Activated CD4-positive, alpha-beta T cell treated with anti-CD3 and anti-CD28 coated beads, Interleukin-2, amount 10 ng/mL, durations not matched to agents 24 days and 14 days (primary cell): ENCODE measurements at places on chromosomes 2 and 18.
A peak's percentile ranks its signal among the peaks of the same experiment; 100 is the strongest.

GRCh38 chr2:73212448-73213176, 1.4 kb upstream of the SMYD5 start:
- peaks cover 6% of the 10 kb centered on the region for H3K27me3 ChIP-seq

GRCh38 chr2:120964819-120965218, 229.2 kb downstream of the GLI2 start:
- no peaks in the 10 kb centered on the region for H3K36me3 ChIP-seq
- H3K27me3 ChIP-seq = no peaks in the 10 kb centered on the region
- H3K4me3 ChIP-seq = no peak overlapping the region
- H3K27ac ChIP-seq = no peak overlapping the region
- H3K4me1 ChIP-seq = no peaks in the 10 kb centered on the region

- H3K4me1 ChIP-seq = no peaks in the 10 kb centered on the region
- no peak for DNase-seq
- no peaks in the 10 kb centered on the region for H3K36me3 ChIP-seq
- H3K27ac ChIP-seq = no peak overlapping the region
- H3K4me3 ChIP-seq = no peak overlapping the region
These were observed 146.5 kb downstream of the NCKAP5 start for GRCh38 chr2:133421516-133422324.

DNA sequence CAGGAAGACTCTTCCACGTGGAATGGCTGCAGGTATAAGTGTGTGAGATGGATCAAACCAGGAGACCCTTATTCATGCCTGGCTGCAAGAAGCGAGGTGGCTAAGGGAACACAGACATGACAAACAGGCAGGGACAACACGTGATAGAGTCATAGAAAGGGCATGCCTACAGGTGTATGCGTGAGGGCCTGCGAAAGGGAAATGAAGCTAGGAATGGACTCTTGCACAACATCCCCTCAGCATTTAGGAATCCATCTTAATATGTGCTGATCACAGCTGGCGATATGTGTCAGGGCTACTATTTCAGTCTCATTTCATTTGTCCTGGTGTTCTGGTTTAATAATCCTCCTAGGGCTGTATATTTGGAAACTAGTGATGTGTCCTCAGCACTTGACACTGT, 291.2 kb downstream of the MYT1L start:
- H3K36me3 ChIP-seq = no peaks in the 10 kb centered on the region
- H3K4me3 ChIP-seq = no peak overlapping the region
- no peaks in the 10 kb centered on the region for H3K4me1 ChIP-seq
- H3K27me3 ChIP-seq = no peaks in the 10 kb centered on the region
- peak; percentile 38 for DNase-seq
- no peak overlapping the region for H3K27ac ChIP-seq

DNA sequence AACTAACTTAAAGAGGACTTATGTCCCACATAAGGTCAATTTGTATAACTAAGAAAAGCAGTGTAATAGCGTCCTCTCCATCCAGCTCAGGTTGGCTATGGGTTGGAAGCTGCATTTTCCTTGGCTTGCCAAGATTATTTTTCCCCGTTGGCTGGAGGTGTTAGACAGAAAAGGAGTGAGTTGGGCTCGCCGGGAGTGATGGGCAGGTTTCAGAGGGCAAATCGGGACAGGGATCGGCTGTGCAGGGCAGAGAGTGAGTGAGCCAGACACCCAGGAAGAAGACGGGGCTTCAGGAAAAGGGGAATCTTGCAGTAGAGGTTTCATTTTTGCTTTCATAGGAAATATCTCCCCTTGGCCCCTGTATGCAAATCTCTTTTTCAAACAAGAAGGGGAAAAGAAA, 41.5 kb upstream of the MAP3K20 start:
- H3K36me3 ChIP-seq = no peaks in the 10 kb centered on the region
- no peak for DNase-seq
- H3K4me3 ChIP-seq = no peak overlapping the region
- H3K4me1 ChIP-seq = peaks cover 4% of the 10 kb centered on the region
- no peak overlapping the region for H3K27ac ChIP-seq

- H3K27me3 ChIP-seq = no peaks in the 10 kb centered on the region
- H3K4me1 ChIP-seq = no peaks in the 10 kb centered on the region
- no peak overlapping the region for H3K4me3 ChIP-seq
- no peak for DNase-seq
- no peak overlapping the region for H3K27ac ChIP-seq
These were observed 228.0 kb downstream of the MYT1L start for GRCh38 chr2:2102866-2103653.

DNA sequence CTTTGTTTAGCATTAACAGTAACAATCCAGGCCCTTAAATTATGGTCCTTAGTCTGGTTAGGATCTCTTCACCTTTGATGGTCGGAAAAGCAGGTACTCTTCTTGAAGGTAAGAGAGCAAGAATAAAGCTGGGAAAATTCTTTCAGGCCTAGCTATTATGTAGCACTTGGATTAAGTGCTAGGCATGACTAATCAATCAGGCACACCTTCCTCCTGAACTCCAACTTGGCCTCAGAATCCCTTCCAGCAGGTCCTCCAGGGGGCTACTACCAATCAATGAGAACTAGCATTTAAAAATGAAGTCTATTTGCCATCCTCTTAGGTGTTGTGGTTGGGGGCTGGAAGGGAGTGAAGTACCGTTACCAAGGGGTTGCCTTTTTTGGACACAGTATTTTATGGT, 3.7 kb downstream of the SMYD1 start:
- H3K27ac ChIP-seq = no peak overlapping the region
- no peak for DNase-seq
- H3K4me1 ChIP-seq = no peaks in the 10 kb centered on the region
- H3K27me3 ChIP-seq = peaks cover 24% of the 10 kb centered on the region
- no peak overlapping the region for H3K4me3 ChIP-seq

- no peak overlapping the region for H3K4me3 ChIP-seq
- no peak for DNase-seq
- no peaks in the 10 kb centered on the region for H3K4me1 ChIP-seq
- no peaks in the 10 kb centered on the region for H3K36me3 ChIP-seq
These were observed 58.0 kb upstream of the DOCK10 start for GRCh38 chr2:225100269-225100668.

- no peak overlapping the region for H3K27ac ChIP-seq
- no peaks in the 10 kb centered on the region for H3K27me3 ChIP-seq
- H3K4me1 ChIP-seq = no peaks in the 10 kb centered on the region
- no peak overlapping the region for H3K4me3 ChIP-seq
- no peak for DNase-seq
These were observed 274.1 kb upstream of the SLC8A1 start for GRCh38 chr2:40725950-40726349.

DNA sequence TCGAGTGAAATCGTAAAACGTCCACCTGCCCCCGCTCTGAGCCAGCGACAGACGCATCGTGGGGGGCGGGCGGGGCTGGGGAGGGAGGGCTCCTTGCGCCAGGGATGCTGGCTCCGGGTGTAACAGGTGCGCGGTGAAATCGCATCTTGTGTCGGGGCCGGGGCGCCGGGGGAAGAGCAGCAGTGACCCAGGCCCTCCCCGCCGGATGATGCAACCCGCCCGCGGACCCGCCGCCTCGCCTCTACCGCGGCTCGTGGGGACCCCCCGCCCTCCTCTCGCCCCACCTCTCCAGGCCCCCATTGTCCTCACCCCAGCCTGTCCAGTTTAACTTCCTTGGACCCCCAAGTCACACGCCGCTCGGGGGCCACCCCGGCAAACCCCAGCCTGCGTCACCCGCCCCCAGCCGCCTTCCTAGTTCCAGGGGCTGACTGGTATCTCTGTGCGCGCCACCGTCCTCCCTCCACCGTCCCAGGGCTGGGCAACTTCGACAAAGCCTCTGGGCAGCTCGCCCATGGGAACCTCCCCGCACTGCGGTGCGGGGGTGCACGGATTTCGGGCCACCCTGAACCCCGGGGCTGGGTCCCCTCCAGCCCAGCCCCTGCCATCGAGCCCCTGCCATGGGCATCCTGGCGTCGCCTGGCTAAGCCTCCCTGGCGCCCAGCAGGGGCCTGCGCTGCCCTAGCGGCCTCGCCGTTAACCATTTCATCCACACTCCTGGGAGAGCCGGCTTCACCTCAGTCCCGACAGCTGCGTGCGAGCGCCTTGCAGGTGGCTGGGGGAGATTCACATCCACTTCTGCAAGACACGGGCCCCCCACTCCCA, 799 bp upstream of the KIF1A start:
- H3K4me1 ChIP-seq = peaks cover 5% of the 10 kb centered on the region
- H3K4me3 ChIP-seq = peak overlapping the region; percentile 56
- H3K27ac ChIP-seq = no peak overlapping the region
- no peaks in the 10 kb centered on the region for H3K36me3 ChIP-seq
- H3K27me3 ChIP-seq = peaks cover 60% of the 10 kb centered on the region
- DNase-seq = no peak

DNA sequence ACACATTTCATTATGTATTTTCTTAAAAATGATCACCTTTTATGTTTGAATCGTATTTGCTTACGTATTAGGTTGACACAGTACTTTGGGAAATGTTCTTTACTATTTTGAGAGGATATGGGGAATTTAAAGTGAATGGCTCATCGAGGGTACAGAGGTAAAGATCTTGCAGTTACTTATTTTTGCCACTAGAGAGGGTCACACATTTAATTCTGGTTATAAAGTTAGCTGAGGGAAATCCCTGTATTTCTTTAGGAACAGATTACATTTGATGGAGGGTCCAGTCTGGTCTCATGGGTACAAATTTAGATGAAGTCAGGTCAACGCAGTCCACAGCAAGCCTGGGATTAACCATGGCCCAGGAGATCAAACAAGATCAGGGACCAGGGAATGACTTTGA, 24.5 kb downstream of the DYNC2LI1 start:
- no peak overlapping the region for H3K4me3 ChIP-seq
- no peaks in the 10 kb centered on the region for H3K4me1 ChIP-seq

DNA sequence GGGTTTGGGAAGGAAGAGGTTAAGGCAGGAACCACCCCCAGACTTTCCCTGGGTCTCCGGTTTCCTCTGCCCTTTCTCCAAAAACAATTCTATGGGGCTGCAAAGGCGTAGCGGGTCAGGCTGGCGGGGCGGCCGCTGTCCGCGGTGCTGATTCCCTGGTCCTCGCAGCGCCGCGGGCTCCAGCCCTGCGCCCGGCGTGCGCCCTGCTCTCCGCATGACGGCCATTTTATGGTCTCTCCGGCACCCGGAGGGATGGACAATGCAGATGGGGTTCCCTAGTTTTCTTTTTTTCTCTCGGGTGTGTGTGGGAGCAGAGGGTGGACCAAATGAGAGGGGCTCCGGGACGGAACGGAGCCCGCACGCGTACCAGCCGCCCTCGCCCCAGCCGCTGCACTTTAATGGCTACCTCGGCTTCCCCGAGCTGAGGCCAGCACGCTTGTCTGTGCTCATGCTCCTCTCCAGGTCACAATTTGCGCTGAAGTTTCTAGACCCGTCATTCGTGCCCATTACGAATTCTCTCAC, 1.6 kb downstream of the ST8SIA3 start:
- peaks cover 1% of the 10 kb centered on the region for H3K4me1 ChIP-seq
- H3K36me3 ChIP-seq = no peaks in the 10 kb centered on the region
- H3K27ac ChIP-seq = no peak overlapping the region
- peaks cover 36% of the 10 kb centered on the region for H3K27me3 ChIP-seq
- peak; percentile 77 for DNase-seq

DNA sequence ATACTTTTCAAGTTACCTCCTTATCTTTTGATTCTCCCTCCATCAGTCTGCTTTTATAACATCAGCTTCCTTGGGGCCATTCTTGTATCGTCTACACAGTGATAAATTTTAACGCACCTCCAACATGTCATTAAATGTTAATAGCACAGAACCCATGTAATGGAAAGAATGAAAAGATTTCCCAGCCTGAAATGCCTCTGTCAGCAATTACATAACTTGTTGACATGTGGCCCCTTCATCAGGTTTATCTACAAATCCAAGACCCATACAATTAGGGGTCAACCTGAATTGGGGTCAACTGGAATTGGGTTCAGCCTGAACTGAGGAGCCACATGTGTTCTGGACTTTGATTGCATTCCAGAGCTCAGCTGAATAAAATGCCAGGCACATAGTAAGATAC, 148.2 kb upstream of the KLF7 start:
- no peaks in the 10 kb centered on the region for H3K27me3 ChIP-seq
- peaks cover 44% of the 10 kb centered on the region for H3K4me1 ChIP-seq
- no peak overlapping the region for H3K27ac ChIP-seq
- H3K36me3 ChIP-seq = peaks cover 2% of the 10 kb centered on the region

DNA sequence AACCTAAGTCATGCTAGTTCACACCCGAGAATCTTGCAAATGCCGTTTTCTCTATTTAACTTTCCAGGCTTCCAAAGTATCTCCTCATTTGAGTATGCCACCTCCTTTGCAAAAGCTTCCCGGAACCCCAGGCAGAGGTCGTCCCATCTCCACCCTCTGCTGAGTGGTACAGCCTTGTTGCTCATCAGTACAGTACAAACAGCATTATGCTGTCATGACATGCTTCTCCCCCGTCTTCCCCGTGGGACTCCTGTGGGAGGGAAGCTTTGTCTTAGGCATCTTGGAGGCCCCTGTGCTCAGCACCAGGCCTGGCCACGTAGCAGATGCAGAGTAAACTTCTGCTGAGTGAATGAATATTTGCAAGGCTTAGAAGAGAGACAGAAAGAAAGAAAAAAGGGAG, 102.7 kb downstream of the CDCA7 start:
- H3K36me3 ChIP-seq = no peaks in the 10 kb centered on the region
- no peaks in the 10 kb centered on the region for H3K4me1 ChIP-seq
- H3K27ac ChIP-seq = no peak overlapping the region
- peaks cover 23% of the 10 kb centered on the region for H3K27me3 ChIP-seq

DNA sequence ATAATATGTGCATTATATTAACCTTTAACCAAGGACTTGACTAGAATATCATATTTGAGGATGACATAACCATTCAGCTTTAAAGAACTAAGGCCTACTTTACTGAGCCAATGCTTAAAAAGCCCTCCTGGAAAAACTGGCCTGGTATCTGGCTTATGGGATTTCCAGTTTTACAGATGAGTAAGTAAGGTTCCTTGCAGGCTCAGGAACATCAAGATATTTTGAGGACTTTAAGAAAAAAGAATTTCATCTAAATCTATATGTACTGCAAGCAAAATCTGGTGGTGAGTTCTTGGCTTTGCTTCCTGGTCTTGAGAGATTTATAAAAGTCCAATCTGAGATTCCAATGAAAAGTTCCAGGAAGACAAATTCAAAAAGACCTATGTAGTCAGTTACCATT, 417.0 kb upstream of the NRXN1 start:
- H3K4me1 ChIP-seq = no peaks in the 10 kb centered on the region
- no peak for DNase-seq
- H3K27ac ChIP-seq = no peak overlapping the region
- no peaks in the 10 kb centered on the region for H3K27me3 ChIP-seq
- H3K4me3 ChIP-seq = no peak overlapping the region
- H3K36me3 ChIP-seq = no peaks in the 10 kb centered on the region

DNA sequence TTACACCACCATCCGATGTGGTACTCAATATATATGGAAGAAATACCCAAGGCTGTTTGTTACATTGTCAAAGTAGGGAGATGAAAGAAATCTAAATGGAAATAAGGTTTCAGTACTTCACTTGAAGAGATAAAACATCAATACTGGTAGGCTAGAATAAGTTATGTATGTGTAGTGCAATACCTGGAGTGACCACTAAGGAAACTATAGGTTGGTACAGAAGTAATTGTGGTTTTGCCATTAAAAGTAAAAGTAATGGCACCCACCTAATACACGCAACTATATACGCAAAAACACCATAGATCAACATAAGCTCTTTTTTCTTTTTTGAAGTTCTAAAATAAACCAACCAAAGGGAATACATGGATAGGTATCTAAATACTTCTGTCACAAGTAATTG, 143.2 kb upstream of the KYNU start:
- no peak overlapping the region for H3K4me3 ChIP-seq
- no peak for DNase-seq
- no peaks in the 10 kb centered on the region for H3K27me3 ChIP-seq
- H3K4me1 ChIP-seq = no peaks in the 10 kb centered on the region
- H3K27ac ChIP-seq = no peak overlapping the region

GRCh38 chr2:74571058-74571457, 16.5 kb downstream of the DOK1 start:
- H3K27ac ChIP-seq = no peak overlapping the region
- no peak for DNase-seq
- H3K4me1 ChIP-seq = peaks cover 35% of the 10 kb centered on the region
- H3K27me3 ChIP-seq = no peaks in the 10 kb centered on the region
- H3K4me3 ChIP-seq = no peak overlapping the region
- no peaks in the 10 kb centered on the region for H3K36me3 ChIP-seq
